Thyroid gland (tissue), 4 donors: ENCODE measurements at places on chromosomes 13 and 19. TPM values are rescaled to one million over a fixed set of nuclear protein-coding genes. Genes with fewer than 3 reads are reported as not detected.
A peak's percentile ranks its signal among the peaks of the same experiment; 100 is the strongest.

- DNase-seq, result no peak
- no peak overlapping the region for H3K4me3 ChIP-seq
- H3K4me1 ChIP-seq, result peaks cover under 1% of the 10 kb centered on the region
- H3K36me3 ChIP-seq, result no peaks in the 10 kb centered on the region
- H3K27ac ChIP-seq, result no peak overlapping the region
- peaks cover under 1% of the 10 kb centered on the region for H3K27me3 ChIP-seq
Measured at GRCh38 chr19:1290196-1290702, 4.6 kb downstream of the EFNA2 start.

DNA sequence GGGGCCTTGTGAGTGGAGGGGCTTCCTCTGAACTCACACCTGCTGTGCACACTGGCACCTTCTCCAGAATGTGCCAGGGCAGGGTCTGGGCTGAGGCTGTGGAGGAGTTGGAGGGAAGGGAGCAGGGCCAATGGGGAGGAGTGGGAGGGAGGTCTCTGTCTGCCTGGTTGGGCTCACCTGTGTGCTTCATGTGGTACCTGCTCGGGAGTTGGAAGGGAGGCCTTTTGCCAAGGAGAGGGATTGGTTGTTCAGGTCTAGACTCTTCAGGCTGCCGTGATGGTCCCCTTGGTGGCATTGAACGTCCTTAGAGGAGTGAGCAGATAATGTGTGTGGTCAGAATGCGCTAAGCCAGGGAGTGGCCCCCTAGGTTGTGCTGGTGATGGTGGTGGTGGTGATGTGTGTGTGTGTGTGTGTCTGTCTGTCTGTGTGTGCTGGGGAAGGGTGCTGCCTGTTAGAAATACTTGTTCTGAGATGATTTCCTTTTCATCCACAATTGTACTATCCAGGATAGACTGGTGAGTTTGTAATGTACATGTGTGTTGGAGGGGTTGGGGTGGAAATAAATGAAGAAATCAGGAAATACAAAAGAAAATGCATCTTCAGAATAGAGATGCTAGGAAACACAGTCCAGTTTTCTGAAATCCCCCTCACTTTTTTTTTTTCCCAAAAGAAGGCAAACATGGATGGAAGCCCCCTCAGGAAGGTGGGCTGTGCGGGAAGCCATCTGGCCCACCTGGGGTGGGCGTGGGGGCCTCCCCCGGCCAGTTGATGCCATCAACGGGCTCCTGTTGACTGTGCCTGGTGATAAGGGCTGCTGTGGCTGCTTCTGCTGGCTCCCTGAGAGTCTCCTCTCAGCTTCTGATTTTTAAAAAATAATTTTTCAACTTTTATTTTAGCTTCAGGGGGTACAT, 140.5 kb upstream of the ZNF536 start:
- H3K4me3 ChIP-seq, result no peak overlapping the region
- H3K36me3 ChIP-seq, result no peaks in the 10 kb centered on the region
- H3K27me3 ChIP-seq, result no peaks in the 10 kb centered on the region
- DNase-seq, result no peak
- H3K27ac ChIP-seq, result no peak overlapping the region
- peaks cover 7% of the 10 kb centered on the region for H3K4me1 ChIP-seq

- no peak overlapping the region for H3K4me3 ChIP-seq
- no peaks in the 10 kb centered on the region for H3K27me3 ChIP-seq
- H3K27ac ChIP-seq, result no peak overlapping the region
- no peaks in the 10 kb centered on the region for H3K4me1 ChIP-seq
- DNase-seq, result no peak
- H3K36me3 ChIP-seq, result no peaks in the 10 kb centered on the region
Measured at GRCh38 chr13:83372786-83373185, 509.5 kb downstream of the SLITRK1 start.

DNA sequence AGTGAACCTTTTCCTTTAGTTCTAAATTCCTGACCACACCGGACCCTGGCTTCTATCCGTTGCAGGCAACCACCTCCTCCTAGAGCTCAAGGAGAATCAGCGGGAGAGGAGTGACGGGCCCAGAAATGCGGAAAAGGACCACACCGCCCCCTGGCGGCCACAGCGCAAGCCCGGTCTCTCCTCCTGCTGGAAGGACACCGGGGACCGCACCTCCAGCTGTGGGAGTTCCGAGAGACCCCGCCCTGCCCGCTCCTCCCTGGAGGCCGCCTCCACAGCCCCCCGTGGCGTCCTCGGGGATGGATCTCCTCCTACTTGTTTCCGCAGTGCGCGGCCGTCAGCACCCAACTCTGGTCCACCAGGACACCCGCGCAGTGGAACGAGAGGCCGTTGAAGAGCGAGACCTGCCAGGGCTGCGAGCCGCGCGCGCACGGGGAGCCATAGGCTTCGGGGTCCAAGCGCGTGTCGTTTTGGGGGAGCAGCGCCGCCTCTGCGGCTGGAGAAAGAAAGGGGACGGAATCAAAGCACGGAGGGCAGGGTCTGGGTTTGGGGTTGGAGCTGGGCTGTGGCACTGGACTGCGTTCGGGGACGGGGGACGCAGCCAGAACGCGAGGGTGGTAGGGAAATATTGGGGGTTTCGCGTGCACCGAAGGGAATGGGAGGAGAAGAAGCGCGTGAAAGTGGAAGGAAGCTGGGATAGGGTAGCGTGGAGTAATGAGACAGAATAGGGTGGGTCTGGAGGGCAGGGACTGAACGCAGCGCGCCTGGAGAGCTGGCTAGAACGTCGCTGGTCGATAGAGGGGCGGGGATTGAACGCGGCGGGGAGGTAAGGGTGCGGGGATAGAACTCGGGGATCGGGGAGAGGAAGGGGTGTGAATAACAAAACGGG, 2.5 kb downstream of the KLK10 start:
- peaks cover 20% of the 10 kb centered on the region for H3K4me1 ChIP-seq
- no peak overlapping the region for H3K27ac ChIP-seq
- no peak overlapping the region for H3K4me3 ChIP-seq
- H3K36me3 ChIP-seq, result no peaks in the 10 kb centered on the region
- DNase-seq, result peak; percentile 38

DNA sequence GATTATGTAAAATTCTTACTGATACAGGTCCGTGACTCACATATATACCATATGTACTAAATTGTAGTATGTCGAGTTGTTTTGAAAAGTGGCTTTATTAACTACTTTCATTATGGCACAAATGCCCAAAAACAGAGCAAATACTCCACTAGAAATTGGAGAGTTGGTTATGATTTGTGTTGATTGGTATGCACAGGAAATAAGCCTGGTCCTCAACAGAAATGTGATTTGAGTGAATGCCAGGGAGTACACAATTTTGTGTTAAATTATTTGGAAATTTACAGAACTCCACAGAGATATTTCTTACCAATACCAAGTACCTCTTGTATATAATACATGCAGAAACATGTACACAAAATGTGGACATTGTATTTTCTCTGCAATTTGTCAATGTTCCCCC, 676.7 kb downstream of the PCDH9 start:
- no peaks in the 10 kb centered on the region for H3K36me3 ChIP-seq
- no peak overlapping the region for H3K4me3 ChIP-seq
- no peaks in the 10 kb centered on the region for H3K4me1 ChIP-seq
- no peak for DNase-seq
- no peaks in the 10 kb centered on the region for H3K27me3 ChIP-seq

- H3K27ac ChIP-seq, result no peak overlapping the region
- H3K4me1 ChIP-seq, result peaks cover 15% of the 10 kb centered on the region
- peaks cover 43% of the 10 kb centered on the region for H3K36me3 ChIP-seq
- DNase-seq, result no peak
- no peaks in the 10 kb centered on the region for H3K27me3 ChIP-seq
- H3K4me3 ChIP-seq, result no peak overlapping the region
Measured at GRCh38 chr13:110511509-110512181, 49.9 kb downstream of the RAB20 start.

- no peak for DNase-seq
- H3K4me3 ChIP-seq, result no peak overlapping the region
- H3K27me3 ChIP-seq, result no peaks in the 10 kb centered on the region
- no peaks in the 10 kb centered on the region for H3K4me1 ChIP-seq
- H3K27ac ChIP-seq, result no peak overlapping the region
Measured at GRCh38 chr13:95382411-95382810, 81.2 kb upstream of the ABCC4 start.

The SOX21 gene
- total RNA-seq, result 0.20 TPM

The DPF1 gene
- total RNA-seq, result not detected

The RFXAP gene
- total RNA-seq, result 9.3 TPM

The SCEL gene
- 1.0 TPM for total RNA-seq

The UGGT2 gene
- total RNA-seq, result 80.1 TPM

The APC2 gene
- not detected for total RNA-seq
